ENCODE measurements at places on chromosomes 12 and 14. TPM values are rescaled to one million over a fixed set of nuclear protein-coding genes. Genes with fewer than 3 reads are reported as not detected.

Gene TMEM106C
- 17.7 TPM for total RNA-seq

Gene FRMD6
- total RNA-seq, result 75.8 TPM

Gene SNX6
- total RNA-seq, result 136 TPM

Gene KLRC4
- total RNA-seq, result 1.2 TPM

Gene MYL2
- not detected for total RNA-seq

Gene TMEM63C
- total RNA-seq, result 14.7 TPM

Measured in placental epithelial cell (primary cell).